ENCODE measurements at places on chromosomes 5 and 9.

- no peak for DNase-seq
Measured at GRCh38 chr5:27318701-27319100, 280.3 kb upstream of the CDH9 start.

DNA sequence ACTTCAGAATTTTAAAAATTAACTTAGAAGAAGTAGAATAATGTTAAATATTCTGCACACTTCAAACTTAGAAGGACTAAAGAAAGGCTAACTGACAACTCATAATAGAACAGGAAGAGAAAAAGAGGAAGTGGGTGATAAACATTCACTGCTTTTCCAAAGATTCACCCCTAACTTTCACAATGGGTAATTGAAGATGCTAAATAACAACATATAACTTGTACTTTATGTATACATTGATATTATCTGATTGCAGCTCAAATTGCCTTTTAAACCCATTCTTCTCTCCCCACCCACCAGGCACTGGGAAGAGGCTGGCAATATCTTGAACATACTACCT is 376.6 kb downstream of the EFNA5 start:
- no peak for DNase-seq

DNA sequence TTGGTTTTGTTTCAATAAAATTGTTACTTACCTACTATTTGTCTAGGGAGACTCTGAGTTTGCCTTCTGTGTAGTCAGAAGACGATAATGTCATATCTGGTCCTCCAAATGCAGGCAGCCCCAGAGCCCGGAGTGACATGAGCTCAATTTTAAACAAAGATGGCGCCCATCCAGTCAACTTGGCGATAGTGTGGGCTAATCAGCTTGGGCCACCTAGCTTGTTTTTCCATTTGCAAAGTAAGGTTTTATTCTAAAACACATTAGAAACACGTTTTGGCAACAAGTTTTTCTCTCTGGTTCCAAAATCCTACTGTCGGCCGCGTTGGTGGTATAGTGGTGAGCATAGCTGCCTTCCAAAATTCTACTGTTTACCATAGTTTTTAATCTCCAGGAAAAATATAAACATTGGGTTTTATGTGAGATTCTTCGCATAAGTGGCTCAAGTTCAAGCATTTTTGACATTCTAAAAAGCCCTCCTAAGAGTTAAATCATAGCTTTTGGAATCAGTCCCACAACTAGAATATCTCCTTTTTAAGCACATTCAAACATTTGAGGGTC is 13.2 kb downstream of the TSC1 start:
- DNase-seq = no peak

- peak; percentile 20 for DNase-seq
Measured at GRCh38 chr9:20941174-20941690, 90.2 kb downstream of the HACD4 start.

DNA sequence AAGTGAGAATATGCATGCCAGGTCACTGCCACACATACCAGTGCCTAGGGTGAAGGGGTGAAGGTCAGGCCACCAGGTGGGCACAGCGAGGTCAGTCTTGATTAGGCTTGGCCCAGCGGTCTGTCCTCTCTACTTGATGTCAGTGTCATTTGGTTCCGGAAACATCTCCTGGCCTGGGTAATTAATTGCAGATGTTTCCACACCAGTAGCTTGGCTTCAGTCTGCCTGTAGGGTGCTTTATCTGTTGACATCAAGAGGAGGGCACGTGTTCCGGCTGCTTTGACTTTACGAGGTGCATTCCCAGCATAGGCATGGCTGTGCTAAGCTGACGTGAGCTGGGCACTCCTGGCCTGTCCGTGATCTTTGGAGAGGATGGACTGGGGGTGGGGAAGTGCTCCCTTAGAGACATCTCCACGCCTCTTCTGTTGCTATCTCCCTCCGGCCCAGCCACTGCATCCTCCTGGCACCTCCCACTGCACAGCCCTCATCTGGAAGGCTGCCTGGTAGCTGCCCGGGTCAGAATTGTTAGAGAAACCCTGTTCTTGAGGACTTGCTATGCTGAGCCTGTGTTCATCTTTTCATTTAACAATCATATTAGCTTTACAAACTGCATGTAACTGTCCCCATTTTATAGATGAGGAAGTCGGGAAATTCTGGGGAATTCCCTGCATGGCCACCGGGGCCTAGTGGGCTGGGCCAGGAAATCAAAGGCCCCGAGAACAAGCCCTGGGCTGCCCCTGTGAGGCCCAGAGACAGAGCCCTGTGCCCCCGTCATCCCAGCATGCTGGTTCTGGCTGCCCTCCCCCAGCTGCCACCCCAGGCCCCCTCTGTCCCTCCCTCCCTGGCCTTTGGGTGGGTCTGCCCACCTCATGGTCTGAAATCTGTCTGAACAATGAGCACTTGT is 29.1 kb downstream of the JADE2 start:
- peak; percentile 34 for DNase-seq

GRCh38 chr5:149400304-149400703 is 21.2 kb upstream of the IL17B start:
- no peak for DNase-seq

- DNase-seq = no peak
Measured at GRCh38 chr9:82940376-82940775, 122.6 kb downstream of the RASEF start.

- DNase-seq = peak; percentile 62
Measured at GRCh38 chr9:120928483-120929228, 2.1 kb upstream of the TRAF1 start.

DNA sequence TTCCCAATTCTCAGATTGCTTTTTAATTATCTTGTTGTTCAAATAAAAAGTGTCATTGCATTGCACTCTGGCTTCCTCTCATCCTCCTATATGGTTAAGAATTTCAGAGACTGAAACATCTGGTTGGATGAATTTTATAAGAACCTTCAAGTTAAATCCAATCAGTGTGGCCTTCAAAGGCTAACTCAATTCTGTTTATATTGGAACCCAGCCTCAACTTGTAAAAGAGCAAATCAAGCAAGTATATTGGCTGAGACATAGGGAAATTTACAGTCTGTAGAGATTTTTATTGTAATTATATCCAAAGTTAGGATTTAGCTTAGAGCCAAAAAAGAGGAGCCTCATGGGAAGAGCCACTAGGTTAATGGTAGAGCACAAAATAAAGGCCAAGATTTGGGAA is 159.9 kb upstream of the FER start:
- DNase-seq = no peak

DNA sequence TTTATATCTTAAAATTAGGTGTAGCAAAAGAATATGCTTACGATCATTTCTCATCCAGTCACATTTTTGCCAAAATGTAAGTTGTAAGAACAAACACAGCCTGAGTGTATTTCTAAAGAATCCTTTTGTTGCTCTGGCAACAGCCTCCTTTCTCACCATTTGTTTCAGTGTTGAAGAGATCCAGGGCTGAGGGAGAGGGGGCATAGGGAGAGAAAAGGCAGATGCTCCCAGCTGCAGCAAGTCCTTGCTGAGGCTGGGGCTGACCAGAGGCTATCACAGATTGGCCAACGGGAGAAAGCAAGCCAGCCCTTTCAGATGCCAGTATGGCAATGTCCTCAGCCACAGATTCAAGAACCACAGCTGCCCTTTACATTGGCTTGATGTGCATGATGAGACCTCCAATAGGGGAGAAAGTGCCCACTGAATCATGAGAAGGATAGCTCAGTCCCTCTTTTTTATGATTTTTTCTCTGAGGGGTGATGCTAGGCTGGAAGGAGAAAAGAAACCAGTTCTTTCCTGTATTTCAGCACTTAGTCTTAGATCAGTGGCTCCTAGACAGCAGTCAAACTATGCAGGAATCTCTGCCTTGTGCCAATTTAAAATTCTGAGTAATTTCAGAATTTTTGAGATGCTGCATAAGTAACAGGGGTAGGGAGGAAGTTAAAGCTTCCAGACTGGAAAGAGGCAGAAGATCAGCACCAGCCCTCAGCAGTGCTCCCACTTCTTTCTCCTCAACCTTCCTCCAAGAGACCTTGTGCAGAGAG is 142.1 kb downstream of the LHFPL2 start:
- DNase-seq = no peak

DNA sequence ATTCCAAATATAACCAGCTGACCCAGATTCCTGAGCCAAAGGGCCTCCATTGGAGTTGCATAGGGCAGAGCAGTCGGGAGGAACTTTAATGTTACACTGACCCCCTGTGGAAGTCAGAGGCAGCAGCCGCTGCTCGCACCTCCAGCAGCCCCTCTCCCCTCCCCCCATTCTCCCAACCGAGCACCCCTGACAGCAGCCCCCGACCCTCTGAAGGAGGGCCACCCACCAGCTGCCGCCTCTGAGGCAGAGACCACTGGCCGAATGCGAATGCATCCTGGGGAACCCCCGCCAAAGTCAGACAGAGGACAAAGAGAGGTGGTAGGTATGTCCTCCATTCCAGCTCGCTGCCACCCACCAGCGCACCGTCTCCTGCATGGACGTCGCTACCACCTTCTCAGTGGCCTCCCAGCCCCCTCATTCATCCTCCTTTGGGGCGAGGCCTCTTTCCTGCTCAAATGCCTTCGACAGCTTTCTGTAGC is 231.0 kb downstream of the CDK5RAP2 start:
- no peak for DNase-seq

DNA sequence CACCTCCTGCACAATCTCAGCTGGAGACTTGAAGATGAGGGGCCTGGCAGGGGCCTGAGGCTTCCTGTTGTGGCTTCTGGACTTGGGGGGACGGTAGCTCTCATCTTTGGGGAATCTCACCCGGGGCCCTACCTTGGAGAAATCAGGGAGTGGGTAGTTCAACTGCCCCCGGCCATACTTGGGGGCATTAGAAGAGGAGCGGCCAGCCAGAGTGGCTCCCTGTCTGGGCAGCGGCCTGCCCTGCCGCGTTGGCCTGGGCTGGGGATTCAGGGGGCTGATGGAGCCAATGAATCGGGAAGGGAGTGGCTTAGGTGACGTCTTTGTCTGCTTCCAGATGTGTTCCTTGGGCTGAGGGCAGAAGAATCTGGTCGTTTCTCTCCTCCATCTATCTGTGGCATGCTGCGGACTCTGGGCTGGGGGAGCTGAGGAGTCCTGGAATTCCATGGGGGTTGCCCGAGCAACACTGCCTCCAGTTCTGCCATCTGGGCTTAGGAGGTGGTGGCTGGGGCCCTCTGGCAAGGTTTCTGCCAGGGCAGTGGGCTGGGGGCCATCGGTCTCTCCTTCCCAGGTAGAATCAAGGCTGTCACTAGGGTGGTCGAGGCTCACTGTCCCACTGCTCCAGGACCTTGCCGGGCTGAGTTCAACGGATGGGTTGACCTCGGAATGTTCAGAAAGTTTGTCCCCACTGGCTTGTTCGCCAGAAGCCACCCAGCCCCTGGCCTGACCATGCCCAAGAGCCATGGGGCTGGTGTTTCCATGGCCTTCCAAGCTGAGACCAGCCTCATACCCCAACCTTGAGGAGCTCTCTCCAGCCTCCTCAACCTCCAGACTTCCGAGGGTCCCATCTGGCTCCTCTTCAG is 11.0 kb downstream of the AKNA start:
- no peak for DNase-seq

DNA sequence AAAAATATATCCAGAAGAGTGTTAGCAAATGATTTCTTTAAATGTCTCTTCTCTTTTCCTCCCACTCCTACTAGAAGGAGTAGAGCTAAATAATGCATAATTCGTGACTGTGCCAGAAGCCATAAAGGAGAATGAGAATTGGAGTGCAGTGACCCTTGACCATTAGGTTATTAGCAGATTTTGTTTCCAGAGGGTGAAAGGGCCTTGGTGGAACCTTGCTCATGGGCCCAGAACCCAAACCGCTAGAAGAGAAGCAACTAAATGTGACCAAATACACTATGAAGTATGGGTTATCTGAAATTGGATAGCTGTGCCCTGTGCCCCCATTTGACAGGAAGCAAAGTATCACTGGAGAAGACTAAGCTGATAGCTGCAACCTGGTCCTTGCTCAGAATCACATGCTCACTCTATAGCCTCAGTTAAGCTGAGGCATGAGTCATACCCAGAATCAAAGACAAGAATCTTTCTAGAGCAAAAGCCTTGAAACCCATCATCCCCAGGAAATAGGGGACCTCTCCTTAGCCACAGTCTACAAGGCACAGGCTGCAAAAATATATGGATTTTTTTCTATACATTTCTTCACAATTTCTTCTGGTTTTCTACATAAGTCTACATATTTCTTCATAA is 36.3 kb downstream of the CAPSL start:
- DNase-seq = no peak

DNA sequence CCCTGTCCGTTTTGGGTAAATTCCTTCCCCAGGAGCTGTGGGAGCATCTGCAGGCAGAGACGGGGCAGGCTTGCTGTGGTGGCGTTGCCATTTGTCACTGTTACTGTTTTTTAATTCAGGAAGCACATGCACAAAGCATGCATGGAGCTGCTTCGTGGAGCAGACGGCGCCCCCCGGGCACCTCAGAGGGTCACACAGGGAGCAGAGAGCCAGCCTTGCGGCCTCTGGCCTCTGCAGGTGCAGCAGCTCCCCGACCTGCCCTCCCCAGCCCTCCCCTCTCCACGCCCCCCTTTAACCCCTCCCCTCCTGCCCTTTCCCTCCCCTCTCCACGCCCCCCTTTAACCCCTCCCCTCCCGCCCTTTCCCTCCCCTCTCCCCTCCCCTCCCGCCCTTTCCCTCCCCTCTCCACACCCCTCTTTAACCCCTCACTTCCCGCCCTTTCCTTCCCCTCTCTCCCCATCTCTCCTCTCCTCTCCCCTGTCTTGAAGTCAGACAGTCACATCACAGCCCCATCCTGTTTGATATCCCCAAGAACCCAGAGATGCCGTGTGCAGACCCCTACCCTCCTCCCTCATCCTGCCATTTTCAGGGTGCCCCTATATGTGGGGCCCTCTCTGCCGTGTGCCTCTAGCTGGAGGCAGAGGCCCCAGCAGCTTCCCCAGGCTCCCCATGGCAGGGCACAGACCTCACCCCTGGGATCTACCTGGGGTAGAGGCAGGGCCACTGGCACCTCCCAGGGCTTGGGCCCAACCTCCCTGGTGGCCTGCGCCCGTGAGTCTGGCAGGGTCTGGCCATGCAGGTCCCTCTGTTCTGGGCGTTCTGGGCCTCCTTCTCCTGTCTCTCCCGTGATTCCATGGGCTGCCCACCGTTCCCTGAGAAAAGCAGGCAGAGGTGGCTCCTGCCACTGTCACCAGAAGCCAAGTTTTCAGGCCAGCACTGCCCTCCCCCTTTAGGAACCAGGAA is 29.6 kb upstream of the UBAC1 start:
- DNase-seq = no peak

- no peak for DNase-seq
Measured at GRCh38 chr5:126969548-126969947, 60.8 kb downstream of the MARCHF3 start.

- no peak for DNase-seq
Measured at GRCh38 chr5:124333298-124333979, 413.0 kb downstream of the ZNF608 start.
